ENCODE measurements at places on chromosomes 2 and 18. TPM values are rescaled to one million over a fixed set of nuclear protein-coding genes. Genes with fewer than 3 reads are reported as not detected.

Gene TGFA
- 3.7 TPM for total RNA-seq

- DNase-seq = no peak
Measured at GRCh38 chr2:222760301-222760897, 88.9 kb downstream of the MOGAT1 start.

- DNase-seq = no peak
Measured at GRCh38 chr2:147260241-147260640, 584.6 kb upstream of the ACVR2A start.

DNA sequence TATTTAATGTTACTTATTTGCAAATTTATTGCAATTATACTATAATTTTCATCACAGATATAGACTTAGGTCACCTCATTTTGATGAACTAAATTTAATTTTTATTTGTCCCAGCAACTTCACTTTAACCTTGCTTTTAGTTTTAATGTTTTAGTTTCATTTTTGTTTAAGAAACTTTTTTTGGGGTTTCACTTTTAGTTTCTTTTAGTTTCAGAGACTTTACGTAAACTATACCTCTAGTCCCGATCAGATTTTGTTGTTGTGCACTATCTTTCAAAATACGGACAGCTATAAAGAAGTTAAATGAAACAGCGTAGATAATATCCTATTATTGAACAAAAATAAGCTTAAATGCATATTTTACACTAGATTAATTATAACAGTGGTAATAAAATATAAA is 460.5 kb downstream of the ERBB4 start:
- DNase-seq = no peak

- DNase-seq = peak; percentile 65
Measured at GRCh38 chr18:50297621-50298442, 10.3 kb upstream of the CXXC1 start.

DNA sequence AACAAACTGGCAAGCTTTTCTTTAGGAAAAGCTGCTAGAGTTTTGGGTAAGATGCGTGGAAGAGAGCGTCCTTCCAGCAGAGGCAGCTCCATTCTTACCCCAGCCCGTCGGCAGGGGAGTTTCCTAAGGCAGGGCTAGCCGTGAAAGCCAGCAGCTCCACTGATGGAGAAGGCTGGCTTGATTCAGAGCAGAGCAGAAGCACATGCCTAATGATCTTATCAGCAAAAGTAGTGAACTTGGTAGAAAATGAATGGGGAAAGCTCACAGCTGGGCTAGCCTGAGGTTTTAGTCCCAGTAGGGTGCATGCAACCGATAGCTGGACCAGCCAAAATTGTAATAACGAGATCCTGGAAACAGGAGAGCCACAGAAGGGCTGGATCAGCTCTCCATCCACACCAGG is 20.8 kb downstream of the LAMA1 start:
- no peak for DNase-seq

Gene KLF7
- 90.6 TPM for total RNA-seq

- DNase-seq = no peak
Measured at GRCh38 chr18:33812186-33812585, 234.2 kb downstream of the ASXL3 start.

- DNase-seq = no peak
Measured at GRCh38 chr2:219171231-219171651, 1.4 kb upstream of the SLC23A3 start.

GRCh38 chr2:149703281-149703680 is 115.7 kb upstream of the MMADHC start:
- DNase-seq = no peak

- no peak for DNase-seq
Measured at GRCh38 chr2:239252801-239253200, 148.0 kb downstream of the HDAC4 start.

DNA sequence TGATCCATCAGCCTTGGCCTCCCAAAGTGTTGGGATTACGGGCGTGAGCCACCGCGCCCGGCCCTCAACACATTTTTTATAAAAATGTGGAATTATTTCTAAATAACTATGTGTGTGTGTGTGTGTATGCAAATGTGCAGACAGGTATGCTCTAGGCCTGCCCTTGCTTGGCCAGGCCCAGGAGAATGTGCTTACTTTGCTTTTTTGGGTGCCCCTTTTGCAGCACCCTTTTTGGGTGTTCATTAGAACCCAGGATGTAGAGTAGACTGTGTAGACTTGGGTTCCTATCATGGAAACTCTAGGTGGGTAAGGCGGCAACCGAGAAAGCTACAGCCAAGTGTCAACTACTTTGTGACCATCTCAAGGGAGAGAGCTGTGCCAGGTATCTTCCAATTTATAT is 11.7 kb upstream of the ITSN2 start:
- no peak for DNase-seq

Gene ATP6V1C2
- 0.36 TPM for total RNA-seq

GRCh38 chr2:37168217-37168981 is 11.6 kb upstream of the EIF2AK2 start:
- no peak for DNase-seq

DNA sequence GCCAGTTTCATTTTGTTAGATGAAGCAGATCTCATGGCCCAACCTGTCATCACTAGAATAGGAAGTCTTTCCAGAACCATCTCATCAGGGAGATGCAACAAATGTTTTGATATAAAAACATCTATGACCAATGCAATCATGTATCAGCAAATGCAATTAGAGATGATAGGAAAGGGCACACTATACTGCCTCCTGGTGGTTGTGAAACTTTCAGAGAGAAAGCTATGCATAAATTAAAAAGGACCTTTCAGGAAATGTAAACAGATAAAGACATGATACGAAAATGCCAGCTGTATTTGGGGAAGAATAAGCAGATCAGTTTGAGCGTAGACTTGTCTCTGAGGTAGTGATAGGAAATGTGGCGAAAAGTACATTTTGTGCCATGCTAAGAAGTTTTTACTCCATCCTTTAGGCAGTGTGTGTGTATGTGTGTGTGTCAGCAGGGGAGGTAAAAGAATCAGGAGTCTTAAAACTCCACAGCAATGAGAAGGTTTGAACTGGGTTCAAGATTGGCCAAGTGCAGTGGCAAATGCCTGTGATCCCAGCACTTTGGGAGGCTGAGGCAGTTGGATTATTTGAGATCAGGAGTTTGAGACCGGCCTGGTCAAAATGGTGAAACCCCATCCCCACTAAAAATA is 479.3 kb downstream of the CPS1 start:
- no peak for DNase-seq

Gene ZNF892
- 4.1 TPM for total RNA-seq

- DNase-seq = no peak
Measured at GRCh38 chr2:203200866-203201265, 38.0 kb upstream of the CYP20A1 start.

GRCh38 chr2:197164141-197164754 is 146.3 kb downstream of the ANKRD44 start:
- DNase-seq = no peak

Gene AGFG1
- total RNA-seq = 58.0 TPM

Gene EVA1A
- not detected for total RNA-seq

GRCh38 chr2:239148495-239149200 is 252.2 kb downstream of the HDAC4 start:
- DNase-seq = no peak

DNA sequence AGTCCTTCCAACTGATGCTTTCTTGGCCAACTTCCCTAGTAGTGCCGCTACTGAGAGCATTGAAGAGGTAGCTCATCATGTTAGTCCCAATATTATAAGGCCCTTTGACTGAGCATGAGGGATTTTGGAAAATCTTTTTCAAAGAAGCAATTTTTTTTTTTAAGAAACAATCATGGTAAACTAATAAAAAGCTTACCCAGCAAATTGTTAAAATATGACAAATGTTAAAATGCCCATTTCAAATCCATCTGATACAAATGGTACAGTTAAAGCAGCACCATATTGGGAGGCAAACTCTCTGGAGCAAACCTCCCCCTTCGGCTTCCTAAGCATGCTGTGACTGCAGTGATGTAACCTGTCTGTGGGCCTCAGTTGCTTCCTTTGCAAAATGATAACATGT is 135.6 kb downstream of the RTN4 start:
- DNase-seq = no peak

GRCh38 chr18:10926621-10927161 is 222.7 kb downstream of the PIEZO2 start:
- DNase-seq = no peak

Gene BOK
- not detected for total RNA-seq

Gene PROKR1
- total RNA-seq = not detected

DNA sequence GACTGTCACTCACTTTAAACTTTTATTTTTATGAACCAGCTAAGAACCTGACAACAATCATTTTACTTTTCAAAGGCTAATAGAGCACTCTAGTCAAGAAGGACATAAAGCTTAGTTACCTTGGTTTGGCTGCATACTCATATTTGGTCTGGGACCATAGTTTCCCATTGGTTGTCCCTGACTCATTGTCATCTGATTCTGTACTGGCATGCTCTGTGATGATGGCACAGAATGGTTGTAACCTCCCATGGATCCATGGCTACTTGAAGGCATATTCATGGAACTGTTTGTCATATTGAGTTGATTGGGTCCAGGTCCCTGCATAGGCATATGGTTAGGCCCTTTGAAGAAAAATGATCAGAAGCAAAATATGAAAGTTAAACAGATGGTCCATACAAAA is 37.9 kb downstream of the SS18 start:
- DNase-seq = no peak

All from T-cell (primary cell).